ENCODE measurements at places on chromosomes 2 and 18. TPM values are rescaled to one million over a fixed set of nuclear protein-coding genes. Genes with fewer than 3 reads are reported as not detected.

GRCh38 chr2:97348265-97348664 lies 235.3 kb downstream of the ANKRD36 start:
- no peaks in the 10 kb centered on the region for H3K36me3 ChIP-seq
- no peak overlapping the region for H3K27ac ChIP-seq
- no peaks in the 10 kb centered on the region for H3K27me3 ChIP-seq
- H3K4me3 ChIP-seq = no peak overlapping the region
- H3K4me1 ChIP-seq = peaks cover 12% of the 10 kb centered on the region
- peak; percentile 29 for DNase-seq

The RIT2 gene
- total RNA-seq = 1.4 TPM

- no peak overlapping the region for H3K27ac ChIP-seq
- no peaks in the 10 kb centered on the region for H3K36me3 ChIP-seq
- H3K4me1 ChIP-seq = no peaks in the 10 kb centered on the region
- no peak for DNase-seq
- no peaks in the 10 kb centered on the region for H3K27me3 ChIP-seq
These were observed 336.5 kb downstream of the MEIS1 start for GRCh38 chr2:66771359-66771976.

DNA sequence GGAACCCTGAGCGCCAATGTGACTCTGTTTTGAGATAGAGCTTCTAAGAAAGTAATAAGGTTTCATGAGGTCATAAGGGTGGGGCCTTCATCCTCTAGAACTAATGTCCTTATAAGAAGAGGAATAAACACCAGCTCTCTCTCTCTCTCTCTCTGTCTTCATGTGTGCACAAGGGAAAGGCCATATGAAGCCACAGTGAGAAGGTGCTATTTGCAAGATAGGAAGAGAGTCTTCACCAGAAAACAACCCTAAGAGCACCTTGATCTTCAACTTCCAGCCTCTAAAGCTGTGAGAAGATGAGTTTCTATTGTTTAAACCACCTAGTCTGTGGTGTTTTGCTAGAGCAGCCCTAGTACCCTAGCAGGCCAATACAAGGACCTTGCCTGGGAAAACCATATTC lies 55.8 kb downstream of the DOCK10 start:
- peaks cover 10% of the 10 kb centered on the region for H3K4me1 ChIP-seq
- H3K27ac ChIP-seq = no peak overlapping the region
- H3K4me3 ChIP-seq = no peak overlapping the region
- DNase-seq = no peak
- H3K27me3 ChIP-seq = no peaks in the 10 kb centered on the region
- H3K36me3 ChIP-seq = no peaks in the 10 kb centered on the region

DNA sequence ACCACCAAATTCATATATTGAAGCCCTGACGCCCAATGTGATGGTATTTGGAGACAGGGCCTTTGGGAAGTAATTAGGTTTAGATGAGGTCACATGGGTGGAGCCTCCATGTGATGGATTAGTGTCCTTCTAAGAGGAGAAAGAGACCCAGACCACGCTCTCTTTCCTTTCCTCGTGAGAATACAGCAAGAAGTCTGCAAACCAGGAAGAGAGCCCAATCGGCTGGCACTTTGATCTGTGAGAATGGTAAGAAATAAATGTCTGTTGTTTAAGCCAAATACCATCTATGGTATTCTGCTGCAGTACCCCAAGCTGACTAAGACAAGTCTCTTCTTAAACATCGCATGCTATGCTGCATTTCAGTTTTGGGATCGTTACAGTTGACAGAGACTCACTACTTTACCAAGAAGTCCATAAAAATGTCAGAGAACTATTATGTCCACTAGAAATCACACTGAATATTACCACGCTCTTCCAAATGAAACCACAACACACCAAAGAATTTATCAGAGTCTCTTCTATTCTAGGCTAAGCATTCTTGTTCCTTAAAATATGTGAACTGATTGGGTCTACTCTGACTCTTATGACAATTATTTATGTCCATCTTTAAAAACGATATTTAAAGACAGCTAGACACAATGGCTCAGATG lies 48.5 kb downstream of the LPIN2 start:
- peaks cover 3% of the 10 kb centered on the region for H3K36me3 ChIP-seq
- H3K27me3 ChIP-seq = no peaks in the 10 kb centered on the region
- H3K4me1 ChIP-seq = peaks cover 27% of the 10 kb centered on the region
- H3K4me3 ChIP-seq = no peak overlapping the region

The GPBAR1 gene
- total RNA-seq = 0.25 TPM

GRCh38 chr2:160541745-160542144 lies 48.1 kb upstream of the RBMS1 start:
- H3K27me3 ChIP-seq = no peaks in the 10 kb centered on the region
- H3K27ac ChIP-seq = no peak overlapping the region
- H3K4me3 ChIP-seq = no peak overlapping the region

- no peaks in the 10 kb centered on the region for H3K36me3 ChIP-seq
- H3K4me3 ChIP-seq = no peak overlapping the region
- DNase-seq = peak; percentile 30
- H3K27me3 ChIP-seq = no peaks in the 10 kb centered on the region
- H3K27ac ChIP-seq = peak overlapping the region; percentile 61
- peaks cover 24% of the 10 kb centered on the region for H3K4me1 ChIP-seq
These were observed 218.4 kb upstream of the HS6ST1 start for GRCh38 chr2:128536925-128537620.

GRCh38 chr2:44560941-44561340 lies 199.2 kb downstream of the CAMKMT start:
- no peak overlapping the region for H3K27ac ChIP-seq
- H3K27me3 ChIP-seq = no peaks in the 10 kb centered on the region
- DNase-seq = no peak

The SNTG2 gene
- total RNA-seq = 27.8 TPM

GRCh38 chr2:236338495-236339184 lies 74.4 kb upstream of the ASB18 start:
- no peak overlapping the region for H3K4me3 ChIP-seq
- peak overlapping the region; percentile 11 for H3K27ac ChIP-seq
- DNase-seq = peak; percentile 48
- peaks cover 13% of the 10 kb centered on the region for H3K4me1 ChIP-seq

DNA sequence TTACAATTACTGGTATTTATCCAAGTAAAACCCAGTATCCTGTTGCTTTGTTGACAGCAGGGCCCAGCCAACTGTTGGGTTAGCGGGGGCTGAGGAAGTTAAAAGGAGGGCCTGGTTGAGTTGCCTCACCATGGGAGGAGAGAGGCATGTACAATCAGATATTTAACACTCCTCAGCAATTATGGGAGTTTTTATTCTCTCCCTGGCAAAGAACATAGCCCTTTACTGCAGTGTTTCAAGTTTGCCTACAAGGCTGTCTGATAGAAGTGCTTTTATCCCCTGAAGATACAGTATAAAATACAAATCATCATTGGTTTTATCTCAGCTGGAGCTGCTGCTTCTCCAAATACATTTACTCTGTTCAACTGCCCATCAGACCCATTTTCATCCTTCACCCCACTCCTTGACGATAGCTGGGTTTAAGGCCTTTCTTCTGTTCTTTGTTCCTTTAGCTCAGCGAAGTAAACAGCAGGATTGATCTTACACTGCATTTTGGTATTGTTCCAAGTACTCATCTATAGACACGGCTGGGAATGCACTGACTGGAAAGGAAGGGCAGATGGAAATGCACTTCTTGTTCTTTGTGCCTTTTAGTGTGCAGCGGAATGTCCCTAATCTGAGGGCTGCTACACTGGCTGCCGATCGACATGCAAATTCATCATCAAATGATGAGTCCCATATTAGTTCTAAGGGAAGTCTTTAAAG lies 402.5 kb upstream of the SPRED2 start:
- H3K27me3 ChIP-seq = no peaks in the 10 kb centered on the region
- H3K4me3 ChIP-seq = no peak overlapping the region
- peaks cover 18% of the 10 kb centered on the region for H3K4me1 ChIP-seq
- no peak for DNase-seq

GRCh38 chr2:33491441-33492084 lies 15.1 kb downstream of the RASGRP3 start:
- no peaks in the 10 kb centered on the region for H3K27me3 ChIP-seq
- H3K27ac ChIP-seq = no peak overlapping the region
- DNase-seq = peak; percentile 38
- H3K36me3 ChIP-seq = peaks cover 1% of the 10 kb centered on the region

The EMILIN2 gene
- total RNA-seq = 13.0 TPM

- H3K4me3 ChIP-seq = no peak overlapping the region
- no peak for DNase-seq
- H3K4me1 ChIP-seq = peaks cover 10% of the 10 kb centered on the region
- H3K27me3 ChIP-seq = 0 out of 2 replicates have a peak, but pooled peaks cover 3% of the 10 kb centered on the region
- H3K27ac ChIP-seq = no peak overlapping the region
These were observed 151.6 kb upstream of the ZNF236 start for GRCh38 chr18:76670564-76671288.

- H3K4me1 ChIP-seq = peaks cover 62% of the 10 kb centered on the region
- peak overlapping the region; percentile 97 for H3K27ac ChIP-seq
- peak overlapping the region; percentile 58 for H3K4me3 ChIP-seq
- no peaks in the 10 kb centered on the region for H3K36me3 ChIP-seq
These were observed 49.8 kb upstream of the LGALSL start for GRCh38 chr2:64404002-64404731.

GRCh38 chr2:220748875-220749479 lies 823.1 kb downstream of the EPHA4 start:
- H3K4me1 ChIP-seq = peaks cover 15% of the 10 kb centered on the region
- H3K27me3 ChIP-seq = no peaks in the 10 kb centered on the region
- H3K27ac ChIP-seq = no peak overlapping the region
- no peaks in the 10 kb centered on the region for H3K36me3 ChIP-seq
- no peak overlapping the region for H3K4me3 ChIP-seq

The GEN1 gene
- 23.9 TPM for total RNA-seq

DNA sequence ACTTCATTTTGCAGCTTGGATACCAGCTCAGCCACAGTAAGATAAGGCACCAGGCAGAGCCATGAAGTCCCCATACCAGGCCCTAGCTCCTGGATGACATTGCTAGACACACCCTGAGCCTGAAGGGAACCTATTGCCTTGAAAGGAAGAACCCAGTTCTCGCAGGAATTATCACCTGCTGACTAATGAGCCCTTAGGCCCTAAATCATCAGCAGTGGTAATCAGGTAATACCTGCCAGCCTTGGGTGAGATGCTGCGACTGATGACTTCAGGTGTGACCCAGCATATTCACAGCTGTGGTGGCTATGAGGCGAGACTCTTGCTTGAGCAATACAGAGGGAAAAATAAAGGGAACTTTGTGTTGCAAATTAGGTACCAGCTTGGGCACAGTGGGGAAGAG lies 24.9 kb downstream of the CLK1 start:
- no peak for DNase-seq
- no peaks in the 10 kb centered on the region for H3K27me3 ChIP-seq
- H3K27ac ChIP-seq = no peak overlapping the region

The ZNF521 gene
- total RNA-seq = 13.8 TPM

The SPHKAP gene
- total RNA-seq = not detected

DNA sequence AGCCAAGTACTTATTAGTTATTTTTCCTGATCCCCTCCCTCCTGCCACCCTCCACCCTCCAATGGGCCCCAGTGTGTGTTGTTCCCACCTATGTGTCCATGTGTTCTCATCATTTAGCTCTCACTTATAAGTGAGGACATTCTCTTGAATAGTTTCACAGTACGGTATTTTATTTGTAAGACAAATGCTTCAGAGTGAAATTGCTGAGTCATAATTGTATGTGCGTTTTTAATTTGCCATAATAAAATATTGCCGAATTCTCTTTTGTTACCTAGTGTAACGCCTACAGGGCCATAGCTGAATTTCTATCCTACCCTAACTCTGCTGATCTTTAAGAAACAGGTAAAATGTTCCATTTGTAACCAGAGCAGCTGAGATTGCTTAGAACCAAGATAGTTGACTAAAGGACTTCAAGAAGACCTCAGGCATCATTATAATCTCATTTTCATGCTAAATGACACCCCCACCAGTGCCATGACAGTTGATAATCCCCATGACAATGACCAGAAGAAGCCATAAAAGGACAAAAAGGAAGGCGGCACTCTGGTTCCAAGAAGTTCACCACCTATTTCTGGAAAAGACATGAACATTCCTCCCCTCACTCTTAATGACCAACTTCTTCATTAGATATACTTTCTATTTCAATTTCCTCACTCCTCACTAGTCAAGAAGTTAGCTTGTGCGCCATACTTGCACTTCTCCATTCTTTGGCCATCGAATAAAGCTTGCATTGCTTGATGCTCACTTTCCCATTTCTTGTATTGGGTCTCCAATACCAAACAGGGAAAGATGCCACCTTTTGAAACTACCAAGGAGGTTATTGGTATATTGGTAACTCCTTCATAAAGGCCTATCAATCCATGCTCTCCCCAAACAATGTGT lies 18.4 kb downstream of the SCN9A start:
- no peaks in the 10 kb centered on the region for H3K36me3 ChIP-seq
- peaks cover 10% of the 10 kb centered on the region for H3K4me1 ChIP-seq
- H3K27me3 ChIP-seq = no peaks in the 10 kb centered on the region
- H3K27ac ChIP-seq = peak overlapping the region; percentile 23
- no peak for DNase-seq
- no peak overlapping the region for H3K4me3 ChIP-seq

- H3K36me3 ChIP-seq = no peaks in the 10 kb centered on the region
- H3K27me3 ChIP-seq = peaks cover 3% of the 10 kb centered on the region
- peaks cover 27% of the 10 kb centered on the region for H3K4me1 ChIP-seq
- no peak overlapping the region for H3K4me3 ChIP-seq
- DNase-seq = no peak
These were observed 151.6 kb upstream of the MSH6 start for GRCh38 chr2:47631306-47631705.

The ZEB2 gene
- total RNA-seq = 0.46 TPM

The LRATD1 gene
- total RNA-seq = 2.3 TPM

GRCh38 chr2:84701880-84702279 lies 179.0 kb downstream of the TRABD2A start:
- no peak overlapping the region for H3K27ac ChIP-seq
- no peak for DNase-seq
- no peaks in the 10 kb centered on the region for H3K27me3 ChIP-seq
- 0 out of 2 replicates have a peak, but pooled peaks cover 2% of the 10 kb centered on the region for H3K4me1 ChIP-seq

- H3K27ac ChIP-seq = no peak overlapping the region
- no peaks in the 10 kb centered on the region for H3K4me1 ChIP-seq
- no peak overlapping the region for H3K4me3 ChIP-seq
- no peak for DNase-seq
- H3K27me3 ChIP-seq = no peaks in the 10 kb centered on the region
These were observed 700 bp downstream of the TOGARAM2 start for GRCh38 chr2:28981620-28982376.

GRCh38 chr2:54464341-54464740 lies 8.2 kb downstream of the SPTBN1 start:
- no peak for DNase-seq
- H3K27me3 ChIP-seq = no peaks in the 10 kb centered on the region
- peaks cover 35% of the 10 kb centered on the region for H3K4me1 ChIP-seq

The EEF1B2 gene
- total RNA-seq = 596 TPM

DNA sequence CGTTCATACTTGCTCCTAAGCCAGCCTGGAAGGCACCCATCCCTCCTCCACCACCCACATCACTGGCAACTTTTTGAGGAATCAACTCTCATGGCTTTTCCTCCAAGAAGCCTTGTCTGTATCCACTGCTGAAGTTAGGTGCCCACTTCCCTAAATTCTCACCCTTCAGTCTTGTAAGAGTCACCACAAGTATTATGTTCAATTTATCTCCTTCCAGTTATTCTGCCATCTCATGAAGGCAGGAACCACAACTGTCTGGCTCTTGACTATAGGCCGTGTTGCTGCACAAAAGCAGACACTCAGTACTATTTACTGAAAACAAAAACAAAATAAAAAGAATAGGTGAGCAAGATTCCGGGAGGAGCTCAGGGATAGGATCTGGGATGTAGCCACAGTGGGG lies 234.8 kb downstream of the CYRIA start:
- H3K4me1 ChIP-seq = peaks cover 2% of the 10 kb centered on the region
- no peaks in the 10 kb centered on the region for H3K36me3 ChIP-seq
- no peaks in the 10 kb centered on the region for H3K27me3 ChIP-seq
- no peak for DNase-seq
- H3K4me3 ChIP-seq = no peak overlapping the region

The CFAP65 gene
- 0.48 TPM for total RNA-seq

The CDH19 gene
- total RNA-seq = not detected

- no peaks in the 10 kb centered on the region for H3K27me3 ChIP-seq
- no peak for DNase-seq
- H3K4me1 ChIP-seq = peaks cover 27% of the 10 kb centered on the region
- peaks cover 7% of the 10 kb centered on the region for H3K36me3 ChIP-seq
These were observed 154.0 kb downstream of the ANTXR1 start for GRCh38 chr2:69166812-69167468.

Measured in WTC11 (cell line).